ENCODE measurements at places on chromosomes 6 and 20.

GRCh38 chr20:33859157-33859695 is 48.1 kb downstream of the CHMP4B start:
- DNase-seq = peak; percentile 35

DNA sequence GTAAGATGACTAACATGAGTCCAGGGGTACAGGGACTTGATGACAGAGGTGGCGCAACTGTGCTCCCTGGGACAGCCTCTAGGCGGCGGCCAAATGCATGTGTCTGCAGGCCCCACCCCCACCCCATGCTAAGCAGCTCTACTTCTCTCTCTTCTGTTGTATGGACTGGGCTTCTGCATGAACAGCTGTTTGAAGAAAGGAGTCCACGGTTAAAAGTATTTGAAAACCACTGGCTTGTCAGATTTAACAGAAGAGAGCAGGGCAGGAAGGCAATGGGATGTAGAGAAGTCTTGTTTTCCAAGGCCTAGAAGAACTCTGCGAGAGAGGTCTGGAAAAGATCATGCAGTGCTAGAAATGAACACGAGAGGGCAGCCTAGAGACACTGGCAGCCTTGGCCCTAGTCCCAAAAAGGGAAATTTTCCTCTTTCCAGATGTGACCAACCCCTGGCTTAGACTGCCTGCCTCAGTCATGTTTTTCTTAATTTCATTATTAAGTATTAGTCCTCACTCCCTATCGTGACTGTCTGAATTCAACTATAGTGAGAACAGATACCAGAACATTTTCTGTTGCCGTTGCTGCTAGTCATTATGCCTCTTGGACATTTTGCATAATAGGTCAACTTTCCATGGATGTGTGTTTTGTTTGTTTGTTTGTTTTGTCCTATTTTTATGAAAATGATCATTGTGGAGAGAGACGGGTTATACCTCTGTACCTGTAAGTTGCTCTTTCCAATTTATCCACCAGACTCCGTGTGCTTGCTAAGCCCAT is 265.0 kb downstream of the ADGRG6 start:
- DNase-seq = peak; percentile 79

DNA sequence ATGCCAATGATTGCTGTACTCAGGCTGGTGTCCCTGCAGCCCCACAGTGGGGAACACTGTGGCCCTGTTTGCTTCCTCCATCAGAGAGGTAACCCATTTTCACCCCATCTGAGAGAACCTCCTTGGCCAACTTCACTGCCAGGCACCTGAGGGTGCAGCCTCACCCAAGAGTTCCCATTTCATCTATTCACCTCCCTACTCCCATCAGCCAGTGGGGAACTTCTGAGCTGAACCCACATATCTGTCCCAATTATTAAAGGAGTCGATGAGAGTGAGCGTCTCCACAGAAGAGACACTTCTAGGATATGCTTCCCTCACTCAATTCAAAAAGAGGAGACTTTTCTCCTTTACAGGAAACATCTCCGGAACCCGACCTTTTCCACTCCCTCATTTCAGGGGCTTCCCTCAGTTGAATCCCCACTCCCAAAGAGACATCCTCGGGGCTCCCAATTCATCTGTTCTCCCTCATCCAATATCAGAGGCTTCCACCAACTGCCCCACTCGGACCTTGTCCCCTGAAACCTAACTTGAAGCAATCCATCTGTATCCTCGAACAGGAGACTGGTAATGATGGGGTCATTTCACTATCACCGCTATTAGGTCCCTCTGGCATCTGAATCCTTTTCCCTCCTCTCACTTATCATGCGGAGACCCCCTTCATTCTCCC is 988 bp downstream of the UBE2V1 start:
- no peak for DNase-seq

DNA sequence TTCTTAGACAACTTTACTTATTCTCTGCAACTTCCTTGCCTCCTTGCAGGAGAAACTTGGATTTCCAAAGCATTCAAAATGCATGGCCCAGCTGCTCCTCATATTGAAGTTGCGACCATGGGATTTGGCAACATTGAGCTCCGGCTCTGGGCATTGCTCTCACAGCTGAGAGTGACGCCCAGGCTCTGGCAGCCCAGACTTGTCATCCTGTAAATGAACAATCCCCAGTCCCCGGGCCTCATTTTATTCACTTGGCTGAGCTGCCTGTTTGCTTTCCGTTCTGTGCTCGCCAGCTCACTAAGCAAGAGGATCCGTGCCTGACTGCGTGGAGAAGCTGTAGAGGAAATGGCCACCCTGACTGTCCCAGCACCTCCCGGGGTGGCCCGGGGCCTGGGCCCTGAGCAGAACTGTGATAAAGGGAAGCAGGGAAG is 119.5 kb upstream of the CD93 start:
- DNase-seq = no peak

GRCh38 chr20:58577871-58578598 is 62.8 kb upstream of the APCDD1L start:
- DNase-seq = no peak

GRCh38 chr6:33837971-33838665 is 34.3 kb upstream of the MLN start:
- DNase-seq = no peak

DNA sequence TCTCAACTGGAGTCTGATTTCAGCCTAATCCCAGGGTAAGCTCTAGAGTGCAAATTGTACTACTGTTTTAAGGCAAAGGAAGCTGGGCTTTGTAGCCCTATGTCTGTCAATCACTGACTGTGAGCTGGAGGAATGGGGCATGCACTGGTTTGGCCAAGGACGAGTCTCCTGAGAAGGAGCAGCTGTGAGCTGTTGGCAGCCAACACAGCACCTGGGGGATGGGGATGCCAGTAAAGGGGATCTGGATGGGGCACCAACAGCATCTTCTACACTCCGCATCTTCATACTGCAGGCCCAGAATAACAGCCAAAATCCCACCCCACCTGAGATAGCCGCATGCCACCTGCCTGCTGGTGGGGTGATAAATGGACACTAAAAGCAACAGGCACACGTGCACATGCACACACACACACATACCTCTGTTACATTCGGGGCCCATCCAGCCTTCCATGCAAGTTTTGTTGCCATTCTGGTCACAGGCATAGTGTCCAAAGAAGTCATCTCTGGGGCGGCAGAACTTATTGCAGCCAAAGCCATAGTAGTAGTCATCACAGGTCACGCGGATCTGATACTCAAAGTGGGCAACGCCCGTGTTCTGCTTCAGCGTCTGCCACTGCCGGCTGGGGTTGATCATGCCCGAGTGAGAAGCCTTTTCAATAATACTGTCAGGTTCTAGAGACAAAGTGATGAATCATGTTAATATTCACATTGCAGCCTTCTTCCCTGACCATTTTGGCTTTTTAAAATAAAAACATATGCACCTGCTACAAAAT is 15.6 kb downstream of the JAG1 start:
- no peak for DNase-seq

DNA sequence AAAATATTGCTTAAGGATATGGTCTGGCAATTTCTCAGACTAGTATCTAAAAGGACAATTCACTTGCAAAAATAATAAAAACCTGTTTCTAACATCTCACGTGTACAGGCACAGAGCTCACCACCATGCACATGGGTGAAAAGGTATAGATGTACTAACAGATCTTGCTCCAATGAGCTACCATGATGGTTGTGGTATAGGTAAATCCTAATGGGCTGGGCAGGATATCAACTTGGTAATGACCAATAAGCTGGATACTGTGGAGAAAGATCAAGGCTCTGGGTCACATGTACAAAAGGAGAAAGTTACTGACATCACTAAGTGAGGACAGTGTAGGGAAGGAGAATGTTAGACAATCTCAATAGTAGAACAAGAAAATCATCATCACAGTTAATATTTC is 111.0 kb upstream of the NUP153 start:
- no peak for DNase-seq

GRCh38 chr6:35181308-35181932 is 32.3 kb upstream of the SCUBE3 start:
- DNase-seq = no peak

DNA sequence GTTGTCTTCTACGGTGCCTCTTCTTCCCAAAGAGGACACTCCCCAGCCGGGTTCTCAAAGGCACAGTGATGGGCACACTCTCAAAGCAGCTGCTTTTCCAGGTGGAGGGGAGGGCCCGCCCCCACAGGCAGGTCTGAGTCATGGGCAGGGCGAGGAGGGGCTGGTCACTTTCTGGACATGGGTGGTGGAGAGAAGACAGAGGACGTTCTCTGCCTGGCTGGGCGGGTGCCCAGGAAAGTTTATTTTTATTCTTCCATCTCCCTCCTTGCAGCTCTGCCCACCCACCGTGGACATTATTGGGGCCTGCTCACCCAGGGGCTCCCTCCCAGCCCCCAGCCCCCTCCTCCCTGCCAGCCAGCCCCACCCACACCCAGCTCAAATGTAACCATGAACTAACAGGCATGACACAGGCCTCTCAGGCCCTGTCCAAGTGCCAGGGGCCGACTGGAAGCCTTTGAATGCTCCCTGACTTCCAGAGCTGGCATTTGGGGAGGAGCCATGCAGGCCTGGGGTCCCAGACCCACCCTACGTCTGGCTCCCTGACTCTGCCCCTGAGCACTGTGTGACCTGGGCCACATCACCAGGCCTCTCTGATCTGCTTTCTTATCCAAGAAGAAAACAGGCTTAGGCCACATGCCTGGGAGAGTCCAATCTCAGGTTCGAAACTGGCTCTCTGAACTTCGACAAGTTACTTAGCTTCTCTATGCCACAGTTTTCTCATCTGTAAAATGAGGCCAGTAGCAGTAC is 8.0 kb downstream of the TGM2 start:
- DNase-seq = no peak

DNA sequence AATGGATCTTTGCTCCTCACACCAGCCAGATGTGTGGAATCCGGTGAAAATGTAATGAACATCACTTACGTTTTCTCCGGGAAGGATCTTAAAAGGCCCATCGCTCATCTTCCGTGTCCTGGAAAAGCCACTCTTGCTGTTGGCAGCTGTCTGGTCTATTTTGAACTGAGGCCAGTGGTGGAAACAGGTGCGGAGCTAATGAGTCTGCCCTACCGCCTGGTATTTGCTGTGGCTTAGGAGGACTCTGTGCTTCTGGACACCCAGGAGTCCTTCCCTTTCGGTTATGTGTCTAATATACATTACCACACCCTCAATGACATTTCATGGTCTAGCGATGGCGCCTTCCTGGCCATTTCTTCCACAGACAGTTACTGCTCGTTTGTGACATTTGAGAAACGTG is 264.2 kb upstream of the PREP start:
- no peak for DNase-seq

GRCh38 chr6:36436466-36436865 is 6.2 kb downstream of the PXT1 start:
- DNase-seq = no peak

- DNase-seq = peak; percentile 83
Observed at GRCh38 chr20:50855498-50856474, 60.9 kb downstream of the BCAS4 start.

Data from Caco-2 (cell line).